ENCODE measurements at places on chromosomes 7 and 10.

GRCh38 chr10:96585736-96586418 is 935 bp downstream of the TM9SF3 start:
- DNase-seq: peak; percentile 17

DNA sequence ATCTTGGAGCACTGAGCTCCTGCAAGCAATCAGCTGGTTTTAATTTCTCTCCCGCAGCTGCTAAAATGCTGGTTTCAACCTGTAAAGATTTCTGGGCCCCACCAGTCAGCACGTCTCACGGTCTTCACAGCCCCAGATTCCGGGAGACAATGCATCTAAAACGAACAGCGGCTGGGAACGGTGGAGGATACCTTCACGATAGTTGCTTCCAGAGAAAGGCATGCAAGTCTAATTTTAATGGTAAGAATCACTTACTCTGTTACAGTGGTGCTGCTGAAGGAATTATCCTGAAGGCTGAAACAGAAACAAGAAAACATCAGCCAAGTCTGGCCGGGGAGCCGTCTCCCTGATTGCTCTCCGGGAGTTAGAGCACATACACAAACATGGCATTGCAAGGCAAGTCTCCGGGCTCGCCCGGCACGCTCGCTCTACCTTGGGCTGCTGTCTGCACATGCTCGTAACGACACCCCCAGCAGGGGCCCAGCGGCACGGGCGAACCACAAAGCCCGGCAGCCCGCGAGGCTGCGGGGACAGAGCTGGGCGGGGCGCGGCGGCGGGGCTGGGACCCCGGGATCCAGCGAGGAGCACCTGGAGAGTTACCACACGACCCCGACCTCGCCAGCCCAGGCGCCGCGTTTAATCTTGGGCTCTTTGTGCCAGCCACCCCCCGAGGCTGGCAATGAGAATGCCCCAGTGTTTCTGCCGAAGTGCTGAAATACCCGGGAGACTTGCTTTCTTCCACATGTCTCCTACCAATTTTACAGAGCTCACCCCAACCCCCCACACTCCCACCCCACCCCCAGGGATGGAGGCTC is at the start of gene FAM13C:
FAM13C (minus strand) TSS at position 406 of the 815 bp plus-strand sequence; CDS start at position 317, 89 bp downstream.
- DNase-seq: no peak

DNA sequence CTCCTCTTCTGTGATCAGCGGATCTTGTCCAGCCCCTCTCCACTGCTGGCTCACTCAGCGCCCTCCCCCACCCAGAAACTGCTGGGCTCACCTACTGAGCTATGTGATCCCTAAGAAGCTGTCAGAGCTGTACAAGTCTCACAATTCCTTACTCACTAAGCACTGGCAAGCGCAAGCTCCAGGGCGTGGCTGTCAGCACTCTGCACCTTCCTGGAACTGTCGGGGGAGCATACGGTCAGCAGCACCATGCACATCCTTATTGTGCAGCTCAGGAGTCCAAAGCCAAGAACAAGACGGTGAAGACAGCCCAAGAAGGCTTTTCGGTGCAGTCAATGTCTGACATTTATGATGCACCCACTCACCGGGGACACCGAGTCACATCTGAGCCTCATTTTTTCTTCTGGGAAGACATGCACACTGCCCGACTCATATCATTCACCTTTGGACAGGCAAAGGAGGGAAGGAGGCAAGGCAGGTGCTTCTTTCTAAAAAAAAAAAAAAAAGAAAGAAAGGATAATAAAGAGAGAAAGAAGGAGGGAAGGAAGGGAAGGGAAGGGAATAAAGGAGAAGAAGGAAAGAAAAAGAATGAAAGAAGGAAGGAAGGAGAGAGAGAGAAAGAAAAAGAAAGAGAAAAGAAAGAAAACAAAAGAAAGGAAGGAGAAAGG is 56.3 kb downstream of the ASB13 start:
- DNase-seq: no peak

GRCh38 chr10:3861795-3862194 is 76.8 kb upstream of the KLF6 start:
- no peak for DNase-seq

DNA sequence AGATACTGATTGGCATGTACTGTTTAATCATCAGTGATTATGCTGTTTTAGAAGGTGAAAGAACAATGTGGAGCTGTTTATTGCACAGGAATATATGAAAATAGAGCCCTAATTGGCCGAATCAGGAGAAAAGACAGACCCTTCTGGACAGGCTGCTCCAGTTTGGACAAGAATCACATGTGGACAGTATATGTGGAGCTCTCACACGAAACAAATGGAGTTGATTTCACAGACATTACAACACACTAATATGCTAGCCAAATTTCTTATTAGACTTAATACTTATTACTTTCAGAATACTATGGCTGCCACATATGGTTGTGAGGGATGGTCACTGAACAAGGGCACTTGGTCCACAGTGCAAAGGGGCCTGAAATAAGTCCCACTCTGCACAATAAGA is 15.5 kb downstream of the TWIST1 start:
- DNase-seq: no peak

DNA sequence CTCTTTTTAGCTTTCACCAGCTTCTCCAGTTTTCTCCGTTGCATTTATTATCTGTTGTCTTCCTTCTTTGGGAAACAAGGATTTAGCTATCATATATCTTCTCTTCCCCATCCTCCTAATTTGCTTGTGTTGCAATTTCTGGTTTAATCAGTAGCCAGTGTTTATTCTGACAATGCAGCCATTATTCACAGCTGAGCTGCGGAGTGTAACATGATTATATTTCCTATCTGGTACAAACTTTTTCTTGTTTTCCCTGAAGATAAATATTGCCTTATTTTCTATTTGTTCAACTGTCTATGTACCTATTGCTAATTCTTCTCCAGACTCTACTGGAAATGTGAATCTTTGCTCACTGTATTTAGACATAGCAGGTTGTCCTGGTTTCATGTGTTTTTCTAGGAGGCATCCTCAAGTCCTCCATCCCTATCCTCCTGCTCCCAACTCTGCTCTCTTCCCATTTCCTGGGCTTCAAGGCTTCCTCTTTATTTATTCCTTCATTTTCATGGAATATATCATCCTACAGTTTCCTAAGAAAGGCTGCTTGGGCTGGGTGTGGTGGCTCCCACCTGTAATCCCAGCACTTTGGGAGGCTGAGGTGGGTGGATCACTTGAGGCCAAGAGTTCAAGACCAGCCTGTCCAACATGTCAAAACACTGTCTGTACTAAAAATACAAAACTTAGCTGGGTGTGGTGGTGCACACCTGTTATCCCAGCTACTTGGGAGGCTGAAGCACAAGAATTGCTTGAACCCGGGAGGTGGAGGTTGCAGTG is 72.4 kb upstream of the KDM7A start:
- no peak for DNase-seq

DNA sequence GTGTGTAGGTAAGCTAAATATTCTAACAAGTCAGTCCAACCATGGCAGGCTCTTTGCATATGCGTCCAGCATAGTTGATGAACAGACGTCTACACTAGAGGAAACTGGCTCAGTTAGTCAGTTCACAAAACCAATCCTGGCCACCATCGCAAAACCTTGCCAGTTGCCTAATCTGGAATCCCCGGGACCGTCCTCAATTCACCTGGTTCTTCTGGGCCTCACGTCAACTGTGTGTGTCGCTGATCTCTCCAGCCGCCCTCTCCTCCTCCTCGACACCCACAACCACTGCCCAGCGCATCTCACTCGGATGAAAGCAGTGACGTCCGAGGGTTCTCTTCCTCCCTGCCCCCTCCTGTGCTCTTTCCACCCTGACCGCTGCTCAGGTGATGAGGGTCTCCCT is 217.8 kb upstream of the SH2B2 start:
- DNase-seq: no peak

DNA sequence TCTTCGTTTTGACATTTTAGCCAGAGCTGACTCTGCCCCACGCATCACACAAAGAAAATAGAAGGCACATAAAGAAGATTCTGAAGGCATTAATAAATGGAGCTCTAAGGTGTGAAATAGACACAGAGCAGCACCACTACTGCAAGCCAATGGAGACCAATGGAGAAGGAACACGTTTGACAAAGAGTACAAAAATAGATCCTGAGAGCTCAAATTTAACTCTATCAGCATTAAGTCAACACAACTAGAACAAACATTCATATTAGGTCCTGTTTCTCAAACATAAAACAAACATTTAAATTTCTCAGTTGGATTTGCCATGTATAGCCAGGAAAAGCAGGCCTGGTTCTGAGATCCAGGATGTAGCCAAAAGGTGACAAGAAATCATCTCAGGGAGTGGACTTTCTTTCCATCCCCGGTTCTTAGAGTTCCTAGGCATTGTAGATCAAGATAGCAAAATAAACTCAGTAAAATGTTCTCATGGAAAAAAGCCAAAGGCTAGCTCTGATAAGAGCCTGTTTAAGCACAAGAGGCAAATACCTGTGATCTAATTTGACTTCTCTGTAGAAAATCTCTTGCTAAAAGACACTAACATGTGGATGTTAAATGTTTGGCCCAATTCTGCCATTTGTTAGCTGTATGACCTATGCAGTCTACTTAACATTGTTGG is 174.2 kb upstream of the VIPR2 start:
- no peak for DNase-seq

DNA sequence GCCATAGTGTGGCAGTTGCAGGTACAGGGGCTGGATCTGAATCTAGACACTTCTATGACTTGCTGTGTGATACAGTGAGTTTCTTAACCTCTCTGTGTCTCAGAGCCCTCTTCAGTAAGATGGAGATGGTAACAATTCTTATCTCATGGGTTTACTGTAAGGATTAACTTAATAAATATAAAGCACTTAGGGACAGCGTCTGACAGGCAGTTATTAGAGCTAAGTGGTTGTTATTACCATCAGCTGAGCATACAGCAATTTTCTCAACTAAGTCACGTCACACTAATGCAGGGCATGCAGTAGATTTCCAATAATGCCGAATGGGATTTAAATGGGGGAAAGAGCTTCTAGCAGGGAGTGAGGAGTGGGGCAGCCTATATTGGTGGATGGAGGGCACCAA is 162.6 kb downstream of the SH2D4B start:
- DNase-seq: no peak

GRCh38 chr10:131199646-131200045 is 111.9 kb downstream of the TCERG1L start:
- no peak for DNase-seq

- no peak for DNase-seq
Observed at GRCh38 chr7:34191771-34192479, 286.6 kb downstream of the BMPER start.

- no peak for DNase-seq
Observed at GRCh38 chr7:80875537-80876120, 43.2 kb downstream of the SEMA3C start.

- DNase-seq: peak; percentile 15
Observed at GRCh38 chr10:73501651-73502050, 5.8 kb upstream of the PPP3CB start.

GRCh38 chr7:39622609-39623008 is 763 bp upstream of the RALA start:
- no peak for DNase-seq

DNA sequence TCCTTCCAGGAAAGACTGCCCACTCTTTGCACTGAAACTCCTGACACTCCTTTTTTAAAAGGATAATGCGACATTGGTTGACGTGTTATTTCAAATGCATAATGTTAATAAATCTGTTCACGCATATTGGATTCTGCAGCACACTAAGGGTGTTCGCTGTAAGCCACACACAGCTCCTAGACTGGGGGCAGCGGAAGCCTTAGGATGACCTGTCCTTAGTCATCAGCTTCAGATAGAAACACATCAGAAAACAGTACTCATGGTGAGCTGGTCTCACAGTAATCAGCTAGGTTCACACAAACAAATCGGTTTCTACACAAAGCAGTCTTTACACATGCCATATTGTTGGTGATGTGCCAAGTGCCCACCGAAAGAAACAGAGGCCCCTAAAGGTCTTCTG is 4.3 kb downstream of the NPS start:
- no peak for DNase-seq

DNA sequence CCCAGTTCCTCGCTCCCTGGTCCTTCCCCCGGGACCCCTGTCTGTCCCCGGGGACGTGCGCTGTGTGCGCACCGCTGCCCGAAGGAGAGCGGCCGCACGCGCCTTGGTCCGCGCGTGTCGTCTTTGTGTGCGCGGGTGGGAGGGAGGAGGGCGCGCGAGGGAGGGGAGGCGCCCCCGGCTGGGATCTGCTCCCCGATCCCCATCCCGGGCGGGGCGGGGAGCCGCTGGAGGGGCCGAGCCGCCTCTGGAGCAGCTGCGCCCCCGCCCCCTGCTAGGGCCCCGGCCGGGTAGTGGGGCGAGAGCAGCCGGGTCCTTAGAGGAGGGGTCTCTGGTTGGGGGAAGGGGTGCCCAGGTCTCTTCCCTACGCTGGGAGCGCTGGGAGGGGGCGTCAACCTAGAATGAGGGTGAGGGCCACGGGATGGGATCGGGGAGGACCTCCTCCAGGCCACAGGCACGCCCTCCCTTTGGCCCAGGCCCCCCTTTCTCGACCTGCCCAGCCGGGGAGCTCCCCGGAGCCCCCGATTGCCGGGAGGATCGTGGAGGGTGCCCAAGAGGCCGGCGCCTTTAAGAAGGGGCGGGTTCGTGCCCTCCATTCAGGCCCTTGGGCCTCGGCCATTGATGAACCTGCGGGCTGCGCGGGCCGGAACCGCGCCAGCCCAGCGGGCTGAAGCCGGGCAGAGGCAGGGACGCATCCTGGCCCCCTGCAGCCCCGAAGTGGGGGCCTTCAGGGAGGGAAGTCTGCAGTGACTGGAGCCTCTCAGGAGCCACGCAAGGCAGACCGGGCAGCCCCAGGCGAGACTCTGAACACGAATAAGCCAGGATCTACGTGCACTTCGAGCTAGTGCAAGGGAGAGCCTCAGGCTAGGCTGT is 678 bp downstream of the SH2B2 start:
- no peak for DNase-seq

DNA sequence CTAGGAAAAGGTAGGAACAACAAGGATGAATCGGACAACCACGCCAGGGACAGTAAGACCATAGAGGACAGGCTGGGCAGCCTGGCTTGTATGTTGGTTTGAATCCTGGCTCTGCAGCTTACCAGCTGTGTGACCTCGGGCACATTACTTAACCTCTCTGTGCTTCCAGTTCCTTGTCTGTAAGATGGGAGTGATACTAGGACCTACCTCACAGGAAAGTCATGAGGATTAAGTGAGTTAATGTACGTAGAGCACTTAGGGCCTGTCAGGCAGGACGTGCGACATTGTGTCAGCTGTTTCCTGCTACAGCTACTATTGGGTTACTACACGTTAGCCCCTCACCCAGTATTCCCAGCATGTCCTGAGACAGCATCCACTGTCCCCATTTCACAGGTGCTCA is 32.1 kb downstream of the PLAC9 start:
- no peak for DNase-seq

DNA sequence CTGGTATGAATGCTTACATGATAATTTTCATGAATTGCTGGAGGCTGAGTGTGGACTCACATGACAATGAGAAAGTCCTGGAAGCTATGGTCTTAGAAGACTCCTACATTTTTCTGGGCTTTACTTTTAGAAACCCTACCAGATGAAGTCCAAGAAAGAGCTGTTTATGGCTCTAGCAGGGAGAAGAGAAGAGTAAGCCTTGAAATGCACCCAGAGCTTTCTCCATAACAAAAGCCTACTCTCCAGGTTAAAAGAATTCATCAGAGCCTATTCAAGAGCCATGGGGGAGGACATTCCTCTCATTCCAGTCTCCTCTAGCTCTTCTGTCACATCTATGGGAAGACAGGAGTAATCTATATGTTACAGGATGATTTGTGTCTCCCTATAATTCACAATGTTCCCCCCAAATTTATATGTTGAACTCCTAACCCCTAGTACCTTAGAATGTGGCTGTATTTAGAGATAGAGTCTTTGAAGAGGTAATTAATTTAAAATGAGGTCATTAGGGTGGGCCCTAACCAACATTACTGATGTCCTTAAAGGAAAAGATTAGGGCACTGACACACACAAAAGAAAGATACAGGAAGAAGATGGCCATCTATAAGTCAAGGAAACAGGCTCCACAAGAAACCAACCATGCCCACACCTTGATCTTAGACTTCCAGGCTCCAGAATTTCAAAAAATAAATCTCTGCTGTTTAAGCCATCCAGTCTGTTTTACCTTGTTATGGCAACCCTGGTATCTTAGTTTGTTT is 193.8 kb upstream of the PTER start:
- DNase-seq: no peak
